Pericardium fibroblast (primary cell): ENCODE measurements at places on chromosomes 16 and 17. TPM values are rescaled to one million over a fixed set of nuclear protein-coding genes. Genes with fewer than 3 reads are reported as not detected.

STAT5B gene
- total RNA-seq: 19.6 and 20.9 TPM in 2 replicates

CCR7 gene
- total RNA-seq: not detected in 2 replicates

DNASE1L2 gene
- 0.26 TPM in 1 of 2 replicates, not detected in the other for total RNA-seq

CD300E gene
- not detected in 2 replicates for total RNA-seq

CCL17 gene
- total RNA-seq: not detected in 2 replicates

TM4SF5 gene
- total RNA-seq: not detected in 2 replicates

RPH3AL gene
- total RNA-seq: 1.5 and 4.0 TPM in 2 replicates

CCDC200 gene
- total RNA-seq: not detected in 2 replicates

CACNA1G gene
- 0.60 and 0.82 TPM in 2 replicates for total RNA-seq

KRT31 gene
- not detected in 2 replicates for total RNA-seq

PLXDC1 gene
- 0.09 and 0.70 TPM in 2 replicates for total RNA-seq

SMTNL2 gene
- 0.68 and 8.2 TPM in 2 replicates for total RNA-seq

BRIP1 gene
- total RNA-seq: 0.17 and 0.70 TPM in 2 replicates

CNTNAP4 gene
- total RNA-seq: under 0.01 and 0.26 TPM in 2 replicates

PLEKHM1 gene
- total RNA-seq: 17.0 and 30.8 TPM in 2 replicates

SHISA6 gene
- total RNA-seq: not detected in 2 replicates

GALR2 gene
- not detected in 2 replicates for total RNA-seq

RPAIN gene
- total RNA-seq: 13.4 and 32.7 TPM in 2 replicates

ZG16B gene
- total RNA-seq: 2.1 and 2.5 TPM in 2 replicates

TVP23A gene
- total RNA-seq: 0.12 TPM in 1 of 2 replicates, not detected in the other
